ENCODE measurements at places on chromosomes 12 and 14. TPM values are rescaled to one million over a fixed set of nuclear protein-coding genes. Genes with fewer than 3 reads are reported as not detected.

The NDUFA9 gene
- 34.0 TPM for total RNA-seq

The TAS2R50 gene
- not detected for total RNA-seq

The TEAD4 gene
- 34.2 TPM for total RNA-seq

The ITGB7 gene
- 0.04 TPM for total RNA-seq

The MAP3K9 gene
- 11.9 TPM for total RNA-seq

The VRTN gene
- total RNA-seq, result not detected

The SCN8A gene
- total RNA-seq, result 0.23 TPM

The TPPP2 gene
- not detected for total RNA-seq

The INSM2 gene
- total RNA-seq, result not detected

The CLEC4D gene
- total RNA-seq, result not detected

The BAZ2A gene
- total RNA-seq, result 50.8 TPM

The TMCC3 gene
- total RNA-seq, result 12.7 TPM

The SDR9C7 gene
- total RNA-seq, result 0.31 TPM

The ALDH2 gene
- total RNA-seq, result 24.1 TPM

The RAD51B gene
- total RNA-seq, result 6.5 TPM

The SNRNP35 gene
- 14.2 TPM for total RNA-seq

The SLC38A1 gene
- total RNA-seq, result 90.4 TPM

The STON2 gene
- total RNA-seq, result 81.2 TPM

The TAS2R20 gene
- total RNA-seq, result 0.08 TPM

The DACT1 gene
- under 0.01 TPM for total RNA-seq

The CD163L1 gene
- 0.38 TPM for total RNA-seq

The LTBR gene
- 183 TPM for total RNA-seq

The CIROP gene
- total RNA-seq, result not detected

The ASCL1 gene
- total RNA-seq, result not detected

The CORO1C gene
- total RNA-seq, result 77.1 TPM

The CCDC196 gene
- not detected for total RNA-seq

The LRTM2 gene
- not detected for total RNA-seq

Measured in hair follicular keratinocyte (primary cell).